ENCODE measurements at places on chromosomes 4 and X.
A peak's percentile ranks its signal among the peaks of the same experiment; 100 is the strongest.

DNA sequence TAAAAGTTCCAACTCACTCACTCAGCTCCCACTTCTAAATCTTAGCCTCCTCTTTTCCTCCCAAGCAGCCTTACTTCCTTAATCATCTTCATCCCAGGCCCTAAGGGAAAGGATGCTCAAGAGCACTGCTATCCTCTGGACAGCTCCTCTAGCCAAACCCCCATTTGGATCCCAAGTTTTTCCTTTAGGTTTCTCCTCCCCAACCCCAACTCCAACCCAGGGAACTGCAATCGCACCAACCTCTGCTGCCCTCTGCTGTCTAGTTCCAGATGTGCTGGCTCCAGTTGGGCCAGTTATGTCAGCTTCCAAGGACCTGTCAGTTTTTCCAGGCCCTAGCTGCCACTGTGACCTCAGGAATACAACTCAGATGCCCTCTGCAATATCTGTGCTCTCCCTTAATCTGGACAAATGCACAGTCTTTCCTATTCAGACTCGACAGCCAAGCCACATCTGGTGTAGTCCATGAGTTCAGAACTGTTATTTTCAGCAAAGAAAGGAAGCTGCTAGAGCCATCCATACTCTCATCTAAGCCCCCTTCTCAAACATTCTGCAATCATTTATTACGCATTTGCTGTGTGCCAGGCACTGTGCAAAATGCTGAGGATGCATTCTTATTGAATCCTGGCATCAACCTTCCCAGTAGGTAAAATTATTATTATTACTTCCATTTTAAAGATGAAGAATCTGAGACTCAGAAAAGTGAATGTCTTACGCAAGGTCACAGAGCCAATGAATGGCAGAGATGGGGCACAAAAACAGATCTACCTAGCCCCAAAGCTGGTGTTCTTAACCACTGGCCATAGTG lies 12.3 kb upstream of the XPNPEP2 start:
- H3K27ac ChIP-seq: no peak overlapping the region
- DNase-seq: no peak
- H3K36me3 ChIP-seq: no peaks in the 10 kb centered on the region
- no peaks in the 10 kb centered on the region for H3K27me3 ChIP-seq

DNA sequence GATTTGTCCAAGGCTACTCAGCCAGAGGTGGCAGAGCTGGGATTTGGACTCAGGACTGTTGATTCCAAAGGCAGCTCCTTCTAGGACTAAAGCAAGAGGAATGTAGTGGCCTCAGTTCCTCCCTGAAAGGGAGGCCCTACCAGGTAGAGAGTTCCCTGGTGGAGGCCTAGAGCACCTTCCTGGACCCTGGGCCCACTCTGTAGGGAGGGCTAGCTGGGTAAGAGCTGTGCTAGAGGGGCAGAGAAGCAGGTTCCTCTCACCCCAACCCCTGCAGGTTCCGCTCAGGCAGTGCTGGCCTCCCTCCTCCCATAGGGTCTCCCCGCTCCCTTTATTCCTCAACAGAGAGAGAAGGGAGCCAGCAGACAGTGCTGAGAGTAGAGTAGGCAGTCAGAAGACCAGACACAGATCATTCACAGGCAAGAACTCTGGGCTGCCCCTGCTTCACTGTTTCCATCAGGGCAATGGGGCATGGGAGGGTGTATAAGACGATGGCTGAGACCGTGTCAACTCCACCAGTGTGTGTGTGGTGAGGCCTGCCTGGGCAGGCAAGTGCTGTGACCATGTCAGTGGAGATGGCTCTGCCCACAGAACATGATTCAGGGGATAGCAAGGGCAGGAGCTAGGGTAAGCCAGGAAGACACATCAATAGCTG lies 12.4 kb upstream of the PJA1 start:
- H3K36me3 ChIP-seq: no peaks in the 10 kb centered on the region
- no peaks in the 10 kb centered on the region for H3K4me1 ChIP-seq
- H3K27ac ChIP-seq: no peak overlapping the region
- H3K27me3 ChIP-seq: no peaks in the 10 kb centered on the region

- H3K27me3 ChIP-seq: no peaks in the 10 kb centered on the region
- peak overlapping the region; percentile 0 for H3K4me3 ChIP-seq
- DNase-seq: no peak
- H3K36me3 ChIP-seq: no peaks in the 10 kb centered on the region
Measured at GRCh38 chr4:155675709-155676429, 9.2 kb downstream of the GUCY1A1 start.

DNA sequence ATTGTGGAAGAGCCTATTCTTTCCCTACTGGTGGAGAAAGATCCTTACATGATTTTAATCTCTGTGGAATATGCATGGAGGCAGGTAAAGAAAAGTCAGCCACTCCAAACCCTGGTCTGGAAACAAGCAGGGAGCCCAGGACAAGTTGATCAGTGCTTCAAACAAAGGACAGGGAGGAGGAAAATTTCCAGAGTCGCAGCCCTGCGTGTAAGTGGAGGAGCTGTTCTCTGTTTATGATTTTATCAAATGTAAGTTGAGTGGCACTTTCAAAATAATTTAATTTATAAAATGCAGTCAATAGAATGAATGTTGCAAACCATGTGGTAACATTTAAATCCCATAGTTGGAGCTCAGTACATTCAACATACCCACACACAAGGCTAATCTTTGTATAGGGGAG lies 57.0 kb downstream of the SLC34A2 start:
- no peak overlapping the region for H3K4me3 ChIP-seq
- no peak for DNase-seq
- H3K36me3 ChIP-seq: no peaks in the 10 kb centered on the region
- H3K27ac ChIP-seq: no peak overlapping the region
- H3K27me3 ChIP-seq: no peaks in the 10 kb centered on the region

GRCh38 chrX:134173541-134174272 lies 63.3 kb upstream of the CCDC160 start:
- H3K4me3 ChIP-seq: peak overlapping the region; percentile 49
- H3K27me3 ChIP-seq: no peaks in the 10 kb centered on the region
- no peaks in the 10 kb centered on the region for H3K36me3 ChIP-seq
- no peak overlapping the region for H3K27ac ChIP-seq
- no peak for DNase-seq

- H3K36me3 ChIP-seq: no peaks in the 10 kb centered on the region
- DNase-seq: no peak
Measured at GRCh38 chr4:55017406-55017805, 108.0 kb downstream of the KDR start.

DNA sequence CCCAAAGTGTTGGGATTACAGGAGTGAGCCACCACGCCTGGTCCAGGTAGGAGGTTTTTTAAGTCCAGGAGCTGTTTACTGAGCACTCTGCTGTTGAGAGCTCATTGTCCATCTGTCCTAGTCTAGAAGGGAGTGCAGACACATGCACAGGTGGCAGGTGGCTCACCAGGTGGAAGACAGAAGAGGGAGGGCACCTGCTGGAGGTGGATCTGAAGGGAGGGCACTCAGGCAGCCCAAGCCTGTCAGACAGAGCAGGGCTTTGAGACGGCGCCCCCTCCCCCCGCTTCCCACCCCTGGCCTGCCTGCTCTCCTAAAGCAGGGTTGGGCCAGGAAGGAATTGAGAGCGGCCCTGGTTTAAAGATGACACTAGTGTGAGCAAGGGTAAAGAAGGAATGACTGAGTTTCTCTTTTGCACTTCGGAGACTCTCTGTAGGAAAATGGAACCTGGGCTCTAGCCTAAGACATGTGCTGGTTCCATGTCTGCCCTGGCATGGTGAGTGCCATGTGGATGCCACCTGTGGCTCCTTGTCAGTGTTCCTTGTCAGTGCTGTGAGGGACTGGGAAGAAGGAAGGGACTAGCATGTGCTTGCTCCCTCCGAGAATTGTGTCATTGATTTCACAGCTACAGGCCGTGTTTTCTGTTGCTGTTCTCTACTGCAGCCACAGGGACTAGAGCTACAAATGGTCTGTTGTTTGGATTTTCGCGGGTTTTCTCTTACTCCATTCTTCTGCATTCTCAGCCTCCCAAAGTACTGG lies 108.6 kb downstream of the TNIP2 start:
- H3K27me3 ChIP-seq: no peaks in the 10 kb centered on the region
- no peak overlapping the region for H3K4me3 ChIP-seq
- DNase-seq: no peak

GRCh38 chr4:73683033-73683432 lies 57.3 kb upstream of the CXCL8 start:
- H3K27me3 ChIP-seq: no peaks in the 10 kb centered on the region
- no peaks in the 10 kb centered on the region for H3K36me3 ChIP-seq
- no peak overlapping the region for H3K4me3 ChIP-seq

DNA sequence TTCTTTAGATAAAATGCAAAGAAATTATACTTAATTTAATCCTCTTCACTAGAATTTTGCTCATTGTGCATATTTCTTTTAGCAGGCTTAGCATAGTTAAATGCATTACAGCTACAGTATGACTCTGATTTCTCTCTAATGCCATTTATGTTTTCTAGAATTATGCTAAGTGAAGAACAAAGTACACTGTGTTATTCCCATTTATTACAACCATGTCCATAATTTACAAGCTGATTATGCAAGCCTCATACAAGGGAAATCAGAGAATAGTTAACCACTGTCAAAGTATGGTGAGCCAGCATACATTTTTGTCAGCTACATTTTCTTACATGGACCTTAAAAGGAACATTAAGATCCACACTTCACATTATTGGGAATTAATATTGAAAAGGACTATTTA lies 99.1 kb downstream of the MAB21L2 start:
- H3K36me3 ChIP-seq: no peaks in the 10 kb centered on the region
- H3K27ac ChIP-seq: no peak overlapping the region
- H3K27me3 ChIP-seq: no peaks in the 10 kb centered on the region
- no peaks in the 10 kb centered on the region for H3K4me1 ChIP-seq
- DNase-seq: no peak
